ENCODE measurements at places on chromosomes 2 and 18.

DNA sequence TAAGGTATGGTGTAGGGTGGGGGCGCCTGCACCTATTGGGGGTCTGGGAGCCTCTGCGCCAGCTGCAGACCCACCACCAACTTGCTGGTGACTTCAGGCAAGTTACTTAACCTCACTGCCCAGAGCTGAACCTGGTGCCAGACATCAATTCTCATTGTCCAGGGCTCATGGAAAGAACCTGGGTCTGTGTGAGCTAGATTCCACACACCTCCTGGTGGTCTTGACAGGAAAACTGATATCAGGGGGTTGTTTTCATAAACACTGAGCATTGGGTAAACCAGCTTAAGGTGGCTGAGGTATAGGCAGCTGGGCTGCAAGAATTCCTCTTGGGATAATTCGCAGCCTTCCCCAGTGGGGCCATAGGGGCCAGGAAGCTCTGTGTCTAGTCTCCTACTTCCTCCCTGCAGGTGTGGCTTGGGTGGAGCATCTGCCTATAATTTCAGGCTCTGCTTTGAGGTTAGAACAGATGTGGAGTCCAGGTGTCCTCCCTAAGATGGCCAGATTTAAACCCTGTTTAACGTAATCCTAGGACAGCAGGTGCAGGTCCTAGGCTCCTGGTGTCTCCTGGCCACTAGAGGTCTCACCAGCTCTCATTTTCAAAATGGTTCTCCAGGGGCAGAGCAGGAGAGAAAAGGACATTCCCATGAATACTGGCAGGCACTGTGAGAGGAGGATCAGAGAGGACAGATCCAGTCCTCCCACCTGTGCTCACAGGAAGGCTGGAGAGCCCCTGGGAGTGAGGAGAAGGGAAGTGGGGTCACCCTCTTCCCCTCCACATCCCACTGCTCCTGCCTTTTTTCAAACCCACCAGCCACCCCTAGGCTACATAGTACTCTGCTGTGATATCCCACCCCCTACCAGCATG lies 100.4 kb upstream of the SMAD2 start:
- DNase-seq, result no peak

DNA sequence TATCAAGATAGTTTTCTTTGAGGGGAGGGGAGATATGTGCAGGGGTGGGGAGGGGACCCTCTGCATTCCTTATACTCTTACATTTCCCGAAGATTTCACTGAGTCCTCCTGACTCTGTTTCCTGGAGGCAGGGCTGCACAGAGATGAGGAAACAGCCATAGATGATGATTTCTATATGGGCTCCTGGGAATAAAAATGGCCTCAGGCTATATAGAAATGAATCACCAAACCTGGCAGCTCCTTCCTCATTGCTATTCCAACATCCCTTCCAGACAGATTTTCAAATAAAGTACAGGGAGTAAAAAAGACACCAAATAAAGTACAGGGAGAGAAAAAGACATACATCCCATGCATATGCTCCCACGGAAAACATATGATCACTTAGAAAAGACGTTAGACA lies 474.8 kb upstream of the RAB6C start:
- no peak for DNase-seq

- DNase-seq, result no peak
Observed at GRCh38 chr2:239727776-239728600, 297.2 kb downstream of the NDUFA10 start.

- DNase-seq, result no peak
Observed at GRCh38 chr2:2879781-2880180, 497.8 kb downstream of the EIPR1 start.

DNA sequence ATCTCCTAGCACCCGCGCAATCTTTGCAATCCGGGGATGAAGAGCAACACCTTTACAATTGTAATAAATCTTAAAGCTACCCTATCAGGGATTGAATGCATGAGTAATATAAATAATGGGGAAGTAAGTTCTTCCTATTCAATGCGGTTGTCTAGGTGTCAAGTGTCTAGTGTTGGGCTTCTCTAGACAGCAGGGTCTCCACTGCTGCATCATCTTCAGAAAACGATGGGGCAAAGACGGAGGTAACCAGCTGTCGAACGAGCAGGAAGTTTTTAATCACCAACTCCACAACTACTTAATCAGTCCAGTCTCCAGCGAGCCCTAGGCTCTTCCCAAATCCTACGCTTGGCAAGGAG lies 573 bp downstream of the STAM2 start:
- DNase-seq, result no peak

DNA sequence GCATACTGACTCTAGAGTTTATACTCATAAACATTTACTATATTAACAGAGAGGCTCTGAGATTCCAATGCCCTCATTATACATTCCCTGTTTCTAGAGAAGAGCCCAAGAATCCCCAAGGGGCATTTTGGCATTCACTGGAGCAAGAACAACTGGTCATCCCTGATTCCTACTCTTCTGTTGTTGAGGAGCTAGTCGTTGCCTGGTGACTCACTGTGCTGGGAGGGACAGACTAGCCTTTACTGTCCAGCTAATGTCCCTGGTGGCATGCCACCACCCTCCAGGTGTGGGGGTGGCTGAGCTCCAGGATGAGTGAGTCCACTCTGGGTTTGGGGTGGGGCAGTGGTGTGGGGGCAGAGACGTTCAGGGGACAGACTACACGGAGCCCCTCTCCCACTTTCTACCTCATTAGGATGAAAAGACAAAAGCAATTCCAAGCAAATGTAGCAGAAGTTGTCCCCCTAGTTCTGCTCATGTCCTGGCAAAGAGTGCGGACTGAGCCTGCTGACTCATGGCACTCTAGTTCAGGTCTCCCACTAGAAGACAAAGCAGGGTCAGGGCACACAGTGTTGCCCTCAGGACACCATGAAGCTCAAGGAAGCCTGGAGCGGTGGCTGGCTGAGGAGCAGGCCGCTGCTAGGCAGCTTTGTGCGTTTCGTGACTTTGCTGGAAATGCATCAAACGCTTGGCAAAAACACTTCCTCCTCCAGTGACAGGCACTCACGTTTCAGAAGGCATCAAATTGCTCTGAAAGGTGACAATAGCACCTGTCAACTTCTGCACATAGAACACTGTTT lies 49.4 kb downstream of the RHOB start:
- no peak for DNase-seq

GRCh38 chr2:60998628-60999545 lies 18.6 kb upstream of the PEX13 start:
- DNase-seq, result no peak

- DNase-seq, result peak; percentile 13
Observed at GRCh38 chr2:159797543-159798375, at the start of gene CD302. Gene CD302, minus strand, starts transcription at chr2:159798208. Its CDS starts 10 bp downstream, at chr2:159798198.

DNA sequence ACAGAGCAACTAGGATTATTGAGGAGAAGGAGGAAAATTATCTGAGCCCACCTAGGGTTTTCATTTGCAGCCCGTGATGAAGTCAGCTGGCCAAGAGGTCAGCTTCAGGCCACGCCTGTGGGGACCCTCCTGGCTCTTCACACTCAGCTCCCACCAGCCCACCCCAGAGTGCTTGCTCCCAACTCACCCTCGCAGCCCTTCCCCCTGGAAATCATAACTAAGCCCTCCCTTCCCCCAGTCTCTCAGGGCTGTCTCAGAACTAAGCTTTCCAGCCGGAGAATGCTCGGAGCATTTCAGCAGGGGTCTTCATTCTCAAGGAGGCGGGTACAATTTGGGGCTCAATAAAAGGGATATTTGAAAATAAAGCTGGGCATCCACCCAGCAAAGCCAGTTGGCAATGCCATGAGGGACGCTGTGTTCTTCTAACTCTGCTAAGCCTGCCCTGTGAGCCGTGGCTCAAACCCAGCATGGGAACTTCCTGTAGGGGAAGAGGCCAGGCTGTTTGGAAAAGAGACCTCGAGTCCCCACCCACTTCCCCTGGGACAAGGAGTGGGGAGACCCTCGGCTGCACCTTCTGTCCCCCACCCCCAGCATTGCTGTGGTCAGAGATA lies 194.9 kb downstream of the CTIF start:
- DNase-seq, result no peak
